Fibroblast of upper back skin (primary cell): ENCODE measurements at places on chromosomes 5 and 9.

GRCh38 chr5:42940853-42941252, 99.3 kb downstream of the ANXA2R start:
- DNase-seq: no peak

DNA sequence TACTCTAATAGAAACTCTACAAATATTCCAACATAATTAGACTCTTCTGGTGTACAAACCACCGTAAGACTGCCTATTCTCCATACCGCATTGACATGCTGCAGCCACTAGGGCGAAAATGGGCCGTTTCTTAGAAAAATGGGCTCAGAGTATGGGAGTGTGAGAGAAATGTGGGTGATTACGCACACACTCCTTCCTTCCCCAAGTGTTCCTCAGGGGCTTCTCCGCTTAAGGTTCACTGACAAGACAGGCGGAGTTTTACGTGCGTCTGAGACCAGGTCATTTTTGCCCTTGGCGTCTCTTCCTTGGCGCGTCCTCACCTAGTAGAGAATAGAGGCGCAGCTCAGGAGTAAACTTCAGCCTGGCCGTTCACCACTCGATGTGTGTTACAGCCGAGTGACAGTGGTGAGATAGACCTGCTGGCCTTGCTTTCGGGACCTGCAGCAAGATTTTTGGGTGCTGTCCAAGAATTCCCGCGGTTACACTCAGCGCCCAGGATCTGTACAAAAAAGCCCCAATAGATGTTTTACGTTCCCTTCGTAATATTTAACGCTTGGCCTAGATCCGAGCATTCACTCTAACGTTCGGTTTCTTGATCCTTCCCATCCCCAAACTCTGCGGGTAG, 1.8 kb upstream of the NTRK2 start:
- DNase-seq: peak; percentile 31

- no peak for DNase-seq
These were observed 27.7 kb downstream of the ABL1 start for GRCh38 chr9:130862747-130863146.

- no peak for DNase-seq
These were observed 10.7 kb downstream of the ABO start for GRCh38 chr9:133264235-133264764.

GRCh38 chr9:1273859-1274258, 223.7 kb downstream of the DMRT2 start:
- peak; percentile 35 for DNase-seq

DNA sequence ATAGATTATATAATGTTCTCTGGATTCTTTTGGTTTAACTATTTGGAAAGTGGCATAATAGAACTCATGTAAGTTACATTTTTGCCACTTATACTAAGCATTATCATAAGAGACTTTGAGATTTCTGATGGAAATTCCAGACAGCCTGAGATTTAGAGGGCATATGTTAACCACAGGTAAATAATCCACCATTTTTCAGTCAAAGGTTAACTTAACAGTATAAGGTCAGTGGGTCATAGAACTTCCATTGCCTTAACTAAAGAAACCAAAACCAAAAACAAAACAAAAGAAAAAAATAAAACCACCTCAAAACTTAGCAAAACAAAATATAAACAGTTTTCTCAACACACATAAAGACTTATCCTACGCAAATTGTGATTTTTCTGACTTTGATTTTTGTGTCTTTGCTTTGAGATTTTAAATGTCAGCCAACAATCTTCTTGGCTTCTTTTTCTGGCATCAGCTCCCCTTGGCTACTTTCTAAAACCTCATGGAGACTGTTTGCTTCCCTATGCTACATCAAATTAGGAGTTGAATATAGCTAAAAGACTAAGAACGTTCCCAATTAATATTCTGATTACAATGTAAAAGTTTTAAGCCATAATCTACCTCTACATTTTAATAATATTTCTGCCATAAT, 430.1 kb upstream of the DAB2 start:
- no peak for DNase-seq

- DNase-seq: peak; percentile 54
These were observed 475 bp upstream of the GOLM1 start for GRCh38 chr9:86099701-86100364.

- DNase-seq: no peak
These were observed 95.6 kb upstream of the SPOCK1 start for GRCh38 chr5:137594717-137595116.

GRCh38 chr9:134533850-134534588, 107.6 kb upstream of the COL5A1 start:
- DNase-seq: peak; percentile 69

GRCh38 chr5:72123764-72124376, 16.6 kb downstream of the MAP1B start:
- DNase-seq: no peak
